ENCODE measurements at places on chromosomes 6 and 20.

DNA sequence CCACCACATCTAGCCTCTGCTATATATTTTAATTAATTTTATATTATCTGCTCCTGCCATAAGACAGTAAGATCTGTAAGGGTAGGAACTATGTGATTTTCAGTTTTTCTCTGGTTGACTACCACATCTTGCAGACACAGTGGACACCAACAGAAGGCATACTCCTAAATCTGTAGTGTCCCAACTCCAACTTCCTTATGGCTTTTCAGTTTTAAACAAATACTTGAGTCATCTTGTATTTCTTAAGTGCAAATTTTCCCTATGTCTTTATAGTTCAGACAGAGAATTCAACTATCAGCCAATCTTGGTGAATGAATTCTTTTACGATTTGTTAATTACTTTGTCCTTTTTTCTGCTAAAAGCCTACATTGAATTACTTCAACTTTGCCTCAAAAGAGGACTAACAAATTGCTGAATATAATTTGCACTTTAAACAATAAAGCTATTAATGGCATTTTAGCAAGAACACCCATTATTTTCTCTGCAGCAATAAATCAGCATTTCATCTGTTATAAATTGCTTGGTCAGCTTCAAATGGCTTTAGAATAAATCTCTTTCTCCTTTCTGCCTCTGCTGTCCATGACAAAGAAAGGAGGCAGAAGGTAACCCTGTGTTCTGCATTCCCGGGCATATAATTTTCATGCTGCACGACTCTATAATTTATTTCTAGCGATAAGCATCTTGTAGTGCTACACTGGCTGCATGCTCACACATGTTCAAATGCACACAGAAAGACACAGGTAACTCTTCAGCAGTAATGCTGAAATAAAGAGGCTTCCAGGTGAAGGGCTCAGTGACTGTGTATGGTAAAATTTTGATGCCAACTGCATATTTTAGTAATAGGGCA is 144.8 kb downstream of the BACH2 start:
- DNase-seq: no peak

DNA sequence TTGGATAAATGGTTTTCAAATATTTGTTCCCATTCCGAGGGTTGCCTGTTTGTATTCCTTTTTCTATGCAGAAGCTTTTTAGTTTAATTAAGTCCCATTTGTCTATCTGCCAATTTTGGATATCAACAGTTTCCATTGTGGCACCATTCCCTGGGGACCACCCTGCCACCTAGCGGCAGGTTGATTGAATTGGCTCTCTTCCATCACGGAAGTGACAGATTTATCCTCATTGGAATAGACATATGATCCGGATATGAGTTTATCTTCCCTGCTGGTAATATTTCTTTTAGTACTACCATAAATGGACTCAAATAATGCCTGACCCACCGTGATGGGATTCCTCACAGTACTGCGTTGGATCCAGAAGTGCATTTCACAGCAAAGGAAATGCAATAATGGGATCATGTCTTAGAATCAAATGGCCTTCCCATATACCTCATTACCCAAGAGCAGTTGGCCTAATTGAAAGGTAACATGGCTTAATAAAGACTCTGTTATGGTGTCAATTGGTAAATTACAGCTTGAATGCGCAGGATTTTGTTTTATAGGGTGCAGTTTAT is 327.0 kb downstream of the BMP2 start:
- DNase-seq: no peak

DNA sequence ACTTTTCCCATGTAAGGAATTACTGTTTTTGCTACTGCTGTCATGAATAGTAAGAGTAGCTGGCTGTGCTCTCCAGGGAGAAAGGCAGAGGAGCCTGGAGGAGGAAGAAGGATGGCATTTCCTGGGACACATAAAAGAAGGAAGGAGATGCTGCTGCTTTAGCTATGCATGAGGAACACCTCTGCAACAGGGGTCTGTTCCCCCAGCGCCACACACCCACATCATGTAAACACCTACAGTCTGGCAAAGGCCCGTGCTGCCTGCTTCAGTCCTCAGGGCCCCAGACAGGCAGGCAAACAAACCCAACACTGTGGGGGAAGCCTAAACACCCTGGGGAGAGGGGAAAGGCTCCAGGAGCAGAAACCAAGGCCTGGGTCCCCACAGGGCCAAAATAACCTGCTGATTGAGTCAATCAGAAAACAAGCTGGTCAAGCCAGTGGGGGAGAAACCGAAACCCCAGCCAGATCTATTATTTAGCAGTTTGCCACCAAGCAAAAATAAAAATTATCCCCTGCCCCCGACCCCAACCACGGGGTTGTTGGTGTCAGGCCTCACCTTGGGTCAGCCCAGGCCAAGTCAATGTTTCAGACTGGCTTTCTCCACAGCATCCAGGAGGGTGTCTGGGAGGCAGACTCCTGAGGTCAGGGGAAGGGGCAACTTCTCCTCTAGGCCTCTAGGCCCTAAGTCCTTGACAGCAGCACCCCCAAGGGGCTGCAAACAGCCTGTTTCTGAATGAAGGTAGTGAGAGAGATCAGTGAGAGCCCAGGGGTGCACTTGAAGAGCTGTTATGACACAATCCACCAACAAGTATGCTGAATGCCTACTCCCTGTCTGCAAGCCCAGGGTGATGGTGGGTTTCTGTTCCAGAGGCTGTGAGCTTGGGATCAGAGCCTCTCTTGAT is 34.6 kb upstream of the SCUBE3 start:
- no peak for DNase-seq

DNA sequence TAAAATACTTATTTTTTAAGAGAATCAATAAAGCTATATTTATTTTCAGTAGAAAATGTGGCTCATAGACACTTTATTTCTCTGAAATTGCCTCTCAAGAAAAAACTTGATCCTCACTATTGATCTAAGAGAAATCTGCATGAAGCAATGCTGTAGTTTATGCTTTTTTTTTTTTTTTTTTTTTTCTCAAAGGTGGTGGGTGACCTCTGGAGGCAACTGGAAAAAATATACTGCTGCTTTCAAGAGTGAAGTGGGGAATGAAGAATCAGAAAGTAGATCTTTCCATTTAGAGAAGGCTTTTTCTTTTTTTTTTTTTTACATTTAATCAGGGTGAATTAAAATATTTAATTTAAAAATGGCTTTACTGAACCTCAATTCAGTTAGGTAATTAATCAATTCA is 169.3 kb downstream of the SLC16A10 start:
- DNase-seq: no peak

Data from posterior cingulate gyrus (tissue), 11 donors.